Activated T-cell treated with anti-CD3 and anti-CD28 coated beads for 24 hours (primary cell): ENCODE measurements at places on chromosomes 7 and 10.

DNA sequence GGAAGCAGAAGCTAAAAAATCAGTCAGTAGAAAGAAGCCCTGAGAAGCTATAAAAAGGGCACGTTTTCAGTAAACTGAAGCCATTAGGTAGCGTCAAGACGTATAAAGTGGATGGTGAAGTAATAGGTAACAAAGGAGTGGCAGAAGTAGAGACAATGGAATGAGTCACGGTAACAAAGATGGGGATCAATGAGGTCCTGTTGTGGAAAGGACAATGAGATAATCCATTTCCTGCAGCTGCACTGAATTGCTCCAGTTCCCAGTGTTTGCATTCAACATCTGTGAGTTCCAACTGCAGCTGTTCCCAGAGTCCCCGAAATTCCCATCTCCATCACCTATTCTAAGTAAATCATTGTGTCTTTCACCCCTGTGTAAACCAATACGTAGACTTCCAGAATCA lies 4.8 kb upstream of the HYCC1 start:
- no peak for DNase-seq

DNA sequence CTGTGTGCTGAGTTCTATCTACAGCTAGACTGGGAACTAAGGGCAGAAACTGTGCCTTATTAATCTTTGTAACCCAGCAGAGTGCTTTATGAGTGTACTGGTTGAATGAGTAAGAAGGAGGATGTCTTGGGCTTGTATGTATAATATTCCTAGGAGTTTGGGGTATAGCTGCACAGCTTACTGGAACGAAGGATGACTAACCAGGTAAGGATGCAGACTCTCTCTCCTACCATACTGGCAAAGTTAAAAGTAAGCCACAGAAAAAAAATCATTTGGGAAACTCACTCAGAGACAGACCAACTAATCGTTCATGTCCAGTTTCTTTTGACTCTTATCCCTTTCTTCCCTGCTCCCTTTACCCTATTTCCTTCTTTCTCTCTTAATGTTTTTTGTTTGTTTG lies 1.4 kb upstream of the DHTKD1 start:
- DNase-seq = no peak

GRCh38 chr10:55233090-55233489 lies 432.1 kb upstream of the PCDH15 start:
- no peak for DNase-seq

- no peak for DNase-seq
Observed at GRCh38 chr10:102752934-102753664, 9.4 kb downstream of the WBP1L start.

- no peak for DNase-seq
Observed at GRCh38 chr7:50793120-50793946, 10.6 kb upstream of the GRB10 start.

- DNase-seq = no peak
Observed at GRCh38 chr7:149377386-149377785, 83.5 kb downstream of the ZNF777 start.

- no peak for DNase-seq
Observed at GRCh38 chr10:113073549-113074189, 123.6 kb downstream of the TCF7L2 start.

DNA sequence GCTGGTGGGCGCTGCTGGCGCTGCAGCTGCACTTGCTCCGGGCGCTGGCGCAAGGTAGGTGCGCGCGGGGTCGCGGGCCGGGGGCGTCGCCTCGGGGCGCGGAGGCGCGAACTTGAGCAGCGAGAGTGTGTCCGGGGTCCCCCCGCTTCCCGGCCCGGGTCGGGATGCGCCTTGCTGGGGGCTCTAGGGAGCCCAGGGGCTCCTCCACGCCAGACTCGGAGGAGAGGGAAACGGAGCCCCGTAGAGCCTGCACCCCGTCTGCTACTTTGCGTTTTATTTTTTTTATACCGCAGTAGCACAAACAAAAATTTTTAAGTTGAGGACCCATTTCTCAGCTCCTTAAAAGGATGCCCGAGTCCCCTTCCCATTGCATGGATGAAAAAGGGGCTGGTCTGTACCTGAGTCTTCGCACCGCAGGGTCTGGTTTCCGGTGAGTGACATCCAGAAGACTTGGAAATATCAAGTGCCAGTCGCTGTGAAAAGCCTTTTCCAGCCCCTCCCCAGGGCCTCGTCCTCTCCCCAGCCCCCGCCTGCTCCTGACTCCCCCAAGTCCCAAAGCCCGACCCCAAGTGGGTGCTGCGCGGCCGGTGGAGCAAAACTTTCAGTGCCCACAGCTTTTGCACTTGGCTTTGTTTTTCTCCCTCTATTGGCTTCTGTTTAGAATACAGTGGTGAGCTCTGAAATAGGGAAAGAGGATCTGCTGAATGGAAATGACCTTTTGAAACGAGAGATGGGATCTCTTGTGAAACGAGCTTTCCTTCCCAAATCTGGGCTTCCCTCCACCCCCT lies 973 bp downstream of the SDK1 start:
- no peak for DNase-seq

GRCh38 chr7:147878912-147879661 lies 711.5 kb upstream of the C7orf33 start:
- no peak for DNase-seq

DNA sequence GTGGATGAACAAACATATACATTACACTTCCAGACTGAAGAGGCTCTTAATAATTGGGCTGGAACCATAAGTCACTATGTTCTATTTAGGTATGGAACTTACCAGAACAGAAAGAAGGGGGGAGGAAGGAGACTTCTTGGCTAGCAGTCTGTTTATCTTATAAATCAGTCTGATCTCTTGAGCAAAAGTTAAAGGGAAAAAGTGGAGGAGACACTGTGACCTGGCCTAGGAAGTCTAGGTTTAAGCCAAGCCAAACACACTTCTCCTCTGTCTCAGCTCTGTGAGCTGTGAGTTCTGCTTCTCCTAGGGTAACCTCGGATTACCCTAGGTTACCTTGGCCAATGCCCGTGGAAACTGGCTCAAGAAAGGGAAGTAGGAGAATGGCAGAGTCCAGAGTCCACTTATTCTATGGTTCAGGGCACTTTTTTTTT lies 95.2 kb downstream of the PFKFB3 start:
- no peak for DNase-seq

DNA sequence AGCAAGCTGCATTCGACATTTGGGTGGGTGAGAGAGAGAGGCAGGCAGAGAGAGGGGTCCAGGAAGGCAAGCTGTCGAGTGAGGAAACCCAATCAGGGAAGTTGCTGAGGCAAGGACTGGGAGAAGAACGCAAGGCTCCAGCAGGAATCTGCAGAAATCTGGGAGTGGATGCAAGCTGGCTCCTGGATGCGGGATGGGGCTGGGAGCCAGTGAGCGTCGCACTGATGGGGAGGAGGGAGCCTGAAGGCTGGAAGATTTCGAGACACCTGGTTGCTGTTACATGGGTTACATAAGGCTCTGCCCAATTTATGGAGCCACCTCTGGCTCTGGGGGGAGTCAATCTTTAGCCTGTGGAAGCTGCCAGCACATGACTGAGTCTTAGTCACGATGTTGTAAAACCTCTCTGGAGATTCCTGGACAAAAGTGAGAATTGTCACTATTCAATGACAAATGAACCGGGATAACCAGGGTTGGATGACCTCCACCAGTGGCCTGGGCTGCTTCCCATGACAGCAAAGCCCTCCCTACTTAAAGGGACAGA lies 51.1 kb upstream of the ADRB1 start:
- DNase-seq = no peak

DNA sequence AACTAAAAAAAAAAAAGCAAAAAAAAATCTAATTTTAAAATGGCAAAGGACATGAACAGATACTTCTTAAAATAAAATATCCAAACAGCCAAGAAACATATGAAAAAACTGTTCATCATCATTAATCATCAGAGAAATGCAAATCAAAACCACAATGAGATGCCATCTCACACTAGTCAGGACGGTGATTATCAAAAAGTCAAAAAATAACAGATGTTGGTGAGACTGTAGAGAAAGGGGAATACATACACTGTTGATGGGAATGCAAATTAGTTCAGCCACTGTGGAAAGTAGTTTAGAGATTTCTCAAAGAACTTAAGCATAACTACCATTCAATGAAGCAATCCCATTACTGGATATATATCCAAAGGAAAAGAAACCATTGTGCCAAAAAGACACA lies 30.2 kb downstream of the COBL start:
- DNase-seq = no peak

- DNase-seq = no peak
Observed at GRCh38 chr10:33441561-33441960, 107.1 kb upstream of the NRP1 start.

- DNase-seq = no peak
Observed at GRCh38 chr7:30148426-30148825, 13.6 kb downstream of the MTURN start.

DNA sequence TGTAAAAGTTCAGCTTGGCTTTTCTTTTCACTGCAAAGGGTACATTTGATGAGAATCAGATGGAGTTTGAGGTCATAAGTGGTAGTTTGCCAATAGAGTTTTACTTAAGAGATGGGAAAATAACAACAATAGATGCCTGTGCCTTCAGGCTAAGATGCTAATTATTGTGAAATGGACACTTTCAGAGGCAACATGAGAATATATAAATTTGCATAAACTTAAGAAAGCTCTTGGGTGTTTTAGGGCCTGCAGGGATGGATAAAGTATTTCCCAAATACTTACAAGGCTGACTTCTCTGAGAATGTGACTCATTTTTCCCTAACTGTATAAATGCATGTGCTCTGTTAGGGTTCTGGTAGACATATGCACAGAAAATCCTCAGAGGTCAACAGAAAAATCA lies 200.3 kb upstream of the SVIL start:
- no peak for DNase-seq

GRCh38 chr10:124484661-124485060 lies 23.0 kb downstream of the LHPP start:
- no peak for DNase-seq

DNA sequence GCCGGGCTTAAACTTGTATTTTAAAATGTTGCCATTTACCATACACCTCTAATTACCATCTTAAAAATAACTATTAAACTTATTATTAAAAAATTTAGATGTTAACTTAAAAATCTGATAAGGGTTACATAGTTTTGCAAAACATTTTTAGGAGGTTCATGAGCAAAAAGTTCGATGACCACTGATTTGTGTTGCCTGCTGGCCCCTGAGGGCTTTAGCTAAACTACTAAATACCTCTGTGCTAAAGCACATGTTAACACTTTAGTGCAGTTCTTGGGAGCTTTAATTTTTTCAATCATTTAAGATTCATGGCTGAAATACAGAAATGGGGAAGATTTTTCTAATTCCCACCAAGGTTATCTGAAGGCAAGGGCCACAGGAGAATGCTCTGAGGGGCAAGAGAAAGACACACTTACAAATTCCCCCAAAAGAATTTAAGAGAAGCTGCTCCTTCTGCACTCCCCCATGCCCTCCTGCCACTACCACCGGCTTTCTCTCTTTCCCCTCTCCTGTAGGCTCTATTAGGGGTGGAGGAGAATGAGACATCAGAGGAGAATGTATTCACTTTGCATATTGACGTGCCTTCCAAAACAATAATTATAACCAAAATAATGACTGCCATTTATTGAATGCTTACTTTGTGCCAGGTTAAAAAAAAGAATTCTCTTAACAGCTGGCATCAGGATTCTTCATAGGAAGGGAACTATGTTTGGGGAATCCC lies 106.2 kb downstream of the RTKN2 start:
- DNase-seq = no peak

- no peak for DNase-seq
Observed at GRCh38 chr7:98284335-98285036, 3.0 kb downstream of the BRI3 start.

GRCh38 chr7:27685209-27685608 lies 22.5 kb upstream of the HIBADH start:
- no peak for DNase-seq

DNA sequence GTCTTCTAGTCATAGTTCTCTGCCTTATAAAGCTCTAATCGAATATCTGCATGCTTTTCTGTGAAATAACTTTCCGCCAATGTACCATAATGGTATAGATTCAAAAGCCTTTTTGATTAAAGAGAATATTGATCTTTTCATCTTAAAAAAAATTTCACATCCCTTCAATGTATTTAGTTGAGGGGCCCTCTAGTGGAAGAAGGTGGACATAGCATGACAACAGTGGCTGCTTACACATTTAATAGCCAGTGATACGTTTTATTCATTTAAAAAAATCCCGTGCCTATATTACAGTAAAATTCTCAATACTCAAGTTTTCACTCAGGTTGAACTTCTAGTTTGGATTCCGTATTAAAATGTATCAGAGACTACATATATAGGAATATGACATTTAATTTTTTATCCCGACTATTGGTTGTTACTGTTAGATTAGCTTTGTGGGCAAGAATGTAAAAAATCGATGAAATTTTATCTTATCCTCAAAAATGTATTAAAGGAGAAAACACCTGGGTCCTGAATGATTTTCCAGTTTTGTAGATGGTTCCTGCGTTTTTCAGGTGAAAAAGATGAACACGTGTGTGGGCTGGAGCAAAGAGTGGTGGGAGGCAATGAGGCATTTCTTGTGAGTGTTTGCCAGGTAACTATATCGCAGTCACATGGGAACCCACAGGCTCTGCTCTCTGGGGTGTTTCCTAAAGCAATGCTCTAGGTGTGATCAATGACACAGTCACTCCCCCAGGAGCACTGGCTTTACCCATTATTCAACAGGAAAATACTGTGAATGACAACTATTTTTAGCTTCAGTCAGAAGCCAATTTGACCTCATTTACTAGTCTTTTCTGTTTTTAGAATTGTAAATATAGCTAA lies 24.1 kb upstream of the PNLIP start:
- DNase-seq = no peak

DNA sequence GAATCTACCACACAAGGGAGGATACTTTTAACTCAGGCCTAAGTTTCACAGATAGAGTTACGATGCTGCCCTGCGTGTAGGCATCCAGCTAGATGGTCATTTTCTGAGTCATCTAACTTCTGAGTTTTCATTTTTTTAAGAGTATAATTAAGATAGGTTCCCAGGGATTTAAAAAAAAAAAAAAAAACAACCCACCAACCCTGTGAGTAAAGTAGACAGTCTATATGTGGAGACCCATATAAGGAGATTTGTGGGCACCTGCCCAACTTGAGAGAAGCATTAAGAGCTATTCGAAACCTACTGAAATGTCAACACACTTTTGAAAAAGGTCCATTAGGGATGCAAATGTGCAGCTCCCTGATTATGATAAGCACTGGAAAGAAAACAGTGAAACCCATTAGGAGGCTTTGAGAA lies 257.3 kb downstream of the TRIL start:
- DNase-seq = no peak

DNA sequence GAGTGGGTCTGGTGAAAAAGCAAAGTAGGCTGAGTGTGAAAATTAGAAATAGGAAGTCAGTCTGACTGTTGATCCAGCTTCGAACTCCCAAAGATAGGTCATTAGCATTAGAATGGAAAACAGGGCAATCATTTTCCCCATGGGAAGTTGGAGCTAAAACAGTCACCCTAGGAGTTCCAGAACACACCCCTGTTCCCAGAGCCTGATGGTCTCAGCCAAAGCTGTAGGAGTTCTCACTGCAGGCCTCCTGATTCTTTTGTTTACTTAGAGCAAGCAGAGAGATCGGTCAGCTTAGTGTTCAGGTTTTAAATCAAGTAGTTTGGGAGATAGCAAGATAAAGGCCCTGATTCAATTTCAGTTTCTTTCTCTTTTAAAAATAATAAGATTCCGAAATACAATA lies 28.8 kb upstream of the JCAD start:
- DNase-seq = no peak

GRCh38 chr7:40202851-40203250 lies 68.0 kb downstream of the SUGCT start:
- DNase-seq = no peak
